Endothelial cell of umbilical vein (primary cell): ENCODE measurements at places on chromosomes 13 and 19.

DNA sequence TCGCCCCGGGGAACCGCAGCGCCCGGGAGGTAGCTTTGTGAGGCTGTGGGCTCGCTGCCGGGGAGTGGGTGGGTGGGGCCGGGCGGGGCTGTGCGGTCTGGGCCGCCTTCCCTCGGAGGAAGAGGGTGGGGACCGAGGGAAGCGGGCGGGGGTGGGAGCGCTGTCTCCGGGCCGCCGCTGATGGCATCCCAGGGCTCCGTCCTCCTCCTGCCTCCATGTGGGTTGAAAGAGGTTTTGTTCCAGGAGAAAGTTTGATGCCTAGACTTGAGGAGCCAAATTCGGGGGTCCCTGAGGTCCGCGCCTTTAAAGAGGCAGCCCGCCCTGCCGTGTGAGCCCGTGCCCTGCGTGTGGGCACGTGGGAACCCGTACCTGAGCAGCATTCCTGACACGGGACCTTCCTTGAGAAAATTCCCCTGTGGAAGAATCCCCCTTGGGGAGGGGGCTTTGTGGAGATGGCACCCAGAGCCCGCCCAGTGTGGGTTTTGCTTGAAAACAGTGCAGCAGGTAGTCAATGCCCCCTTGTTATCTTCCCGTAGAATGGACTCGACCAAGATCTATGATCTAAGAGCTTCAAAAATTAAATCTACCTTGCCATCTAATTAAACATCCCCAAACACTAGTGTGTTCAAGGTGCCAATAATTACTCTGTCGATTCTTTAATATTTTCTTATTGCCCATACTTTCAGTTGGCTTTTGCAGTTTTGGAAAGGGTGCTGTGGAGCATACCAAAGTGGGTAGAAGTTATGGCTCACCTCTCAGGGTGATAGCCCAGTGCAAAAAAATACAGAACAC, 107.8 kb downstream of the RXFP2 start:
- no peak for DNase-seq

GRCh38 chr19:46840498-46840942, 10.1 kb downstream of the AP2S1 start:
- peak; percentile 64 for DNase-seq

DNA sequence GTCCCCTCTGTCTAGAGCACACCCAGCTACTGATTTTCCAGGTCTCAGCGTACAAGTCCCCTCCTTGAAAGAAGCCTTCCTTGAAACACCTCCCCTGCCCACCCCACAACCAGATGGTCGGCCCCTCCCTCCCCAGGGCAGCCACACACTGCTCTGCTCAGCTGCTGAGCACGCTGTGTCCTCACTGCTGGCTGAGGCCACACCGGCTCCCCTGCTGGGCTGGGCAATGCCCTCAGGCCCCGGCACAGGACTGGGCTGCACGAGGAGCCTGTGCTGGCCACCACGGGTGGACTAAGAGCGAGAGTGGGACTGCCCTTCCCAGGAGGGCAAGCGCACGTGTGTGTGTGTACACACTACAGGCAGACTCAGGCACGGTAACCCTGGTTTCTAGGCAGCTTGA, 11.8 kb upstream of the RSPH6A start:
- DNase-seq = no peak

DNA sequence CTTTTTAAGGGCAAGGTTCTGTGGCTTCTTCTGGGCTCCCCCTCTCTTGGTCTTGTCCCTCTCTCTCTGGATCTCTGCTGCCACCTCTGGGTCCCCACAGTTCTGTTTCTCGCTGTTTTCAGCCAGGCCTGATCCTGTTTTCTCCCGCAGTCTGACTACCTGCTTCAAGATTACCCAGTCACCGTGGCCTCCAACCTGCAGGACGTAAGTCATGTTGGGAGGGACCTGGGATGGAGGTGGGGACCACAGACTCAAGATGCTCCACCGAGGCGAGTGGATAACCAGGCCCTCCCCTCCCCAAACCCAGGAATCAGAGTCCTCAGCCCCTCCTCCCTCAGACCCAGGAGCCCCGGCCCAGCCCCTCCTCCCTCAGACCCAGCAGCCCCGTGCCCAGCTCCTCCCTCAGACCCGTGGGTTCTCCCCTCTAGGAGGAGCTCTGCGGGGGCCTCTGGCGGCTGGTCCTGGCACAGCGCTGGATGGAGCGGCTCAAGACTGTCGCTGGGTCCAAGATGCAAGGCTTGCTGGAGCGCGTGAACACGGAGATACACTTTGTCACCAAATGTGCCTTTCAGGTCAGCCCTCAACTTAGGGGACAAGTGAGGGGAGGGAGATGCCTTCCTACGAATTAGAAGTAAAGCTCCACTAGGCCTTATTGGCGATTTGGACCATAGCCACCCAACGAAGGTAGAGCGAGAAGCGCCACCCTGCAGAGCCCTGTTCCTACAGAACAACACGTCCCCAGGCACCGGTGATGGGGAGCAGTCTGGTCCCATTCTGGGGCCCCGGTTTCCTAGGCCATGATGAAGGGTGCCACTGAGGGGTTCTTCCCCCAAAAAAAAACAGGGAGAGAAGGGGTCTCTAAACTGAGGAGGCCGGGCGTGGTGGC, 2.2 kb downstream of the FLT3LG start:
- DNase-seq = peak; percentile 52

DNA sequence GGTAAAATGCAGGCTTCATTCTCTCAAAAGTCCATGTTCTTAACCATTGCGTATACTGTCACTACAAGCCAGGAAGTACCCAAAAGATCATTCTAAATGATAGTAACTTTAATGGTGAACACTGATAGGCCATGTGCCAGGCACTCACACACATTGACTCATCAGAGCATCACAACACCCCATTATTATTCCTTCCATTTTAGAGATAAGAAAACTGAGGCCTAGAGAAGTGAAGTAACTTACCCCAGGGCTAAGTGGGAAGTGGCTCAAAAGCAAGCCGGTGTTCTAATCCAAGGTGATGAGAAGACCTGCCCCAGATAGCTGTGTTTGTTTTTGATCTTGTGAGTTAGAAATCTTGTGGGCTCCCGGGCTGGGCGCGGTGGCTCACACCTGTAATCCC, 1.4 kb upstream of the PHLDB3 start:
- no peak for DNase-seq
